H7 (cell line): ENCODE measurements at places on chromosomes 13 and 19. TPM values are rescaled to one million over a fixed set of nuclear protein-coding genes. Genes with fewer than 3 reads are reported as not detected.

GRCh38 chr13:110110783-110111182 lies 196.2 kb downstream of the COL4A1 start:
- DNase-seq: peak; percentile 17

GRCh38 chr19:10871711-10872545 lies 575 bp downstream of the CARM1 start:
- DNase-seq: peak; percentile 82

GRCh38 chr19:38095411-38096308 lies 128.4 kb downstream of the DPF1 start:
- peak; percentile 90 for DNase-seq

DNA sequence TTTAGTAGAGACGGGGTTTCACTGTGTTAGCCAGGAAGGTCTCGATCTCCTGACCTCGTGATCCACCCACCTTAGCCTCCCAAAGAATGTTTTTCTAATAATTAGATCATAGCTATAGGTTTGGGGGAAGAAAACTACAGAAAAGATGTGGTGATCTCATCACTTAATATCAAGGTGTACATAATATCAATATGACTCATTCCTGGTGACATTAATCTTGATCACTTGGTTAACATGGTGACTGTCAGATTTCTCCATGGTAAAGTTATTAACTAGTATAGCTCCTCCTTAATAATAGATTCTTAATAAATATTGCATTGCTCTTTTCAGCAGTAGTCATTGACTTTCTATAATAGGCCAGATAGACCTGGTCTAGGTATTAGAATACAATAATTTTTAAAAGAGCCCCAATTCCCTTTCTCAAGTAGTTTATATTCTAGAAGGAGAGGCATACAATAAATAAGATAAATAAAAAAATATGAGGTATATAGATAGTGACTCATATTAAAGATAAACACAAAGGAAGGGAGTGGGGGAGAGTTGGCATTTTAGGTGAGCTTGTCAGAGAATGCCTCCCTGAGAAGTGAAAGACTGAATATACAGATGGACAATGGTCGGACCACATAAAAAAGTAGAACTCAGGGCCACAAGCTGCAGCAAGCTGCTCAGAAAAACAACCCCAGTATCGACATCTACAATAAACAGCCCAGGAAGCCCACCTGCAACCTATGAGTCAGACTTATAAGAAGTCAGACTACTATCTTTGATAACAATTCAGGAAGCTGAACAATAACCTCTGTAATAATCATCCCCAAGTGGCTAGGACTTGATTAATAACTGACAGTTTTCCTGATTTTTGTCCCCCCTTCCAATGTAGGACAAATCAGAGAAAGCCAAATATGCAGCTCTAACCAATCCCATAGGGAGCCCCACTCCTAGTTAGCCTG lies 210.8 kb downstream of the RFC3 start:
- DNase-seq: no peak

- DNase-seq: no peak
Observed at GRCh38 chr13:33283195-33283911, 2.2 kb downstream of the STARD13 start.

DNA sequence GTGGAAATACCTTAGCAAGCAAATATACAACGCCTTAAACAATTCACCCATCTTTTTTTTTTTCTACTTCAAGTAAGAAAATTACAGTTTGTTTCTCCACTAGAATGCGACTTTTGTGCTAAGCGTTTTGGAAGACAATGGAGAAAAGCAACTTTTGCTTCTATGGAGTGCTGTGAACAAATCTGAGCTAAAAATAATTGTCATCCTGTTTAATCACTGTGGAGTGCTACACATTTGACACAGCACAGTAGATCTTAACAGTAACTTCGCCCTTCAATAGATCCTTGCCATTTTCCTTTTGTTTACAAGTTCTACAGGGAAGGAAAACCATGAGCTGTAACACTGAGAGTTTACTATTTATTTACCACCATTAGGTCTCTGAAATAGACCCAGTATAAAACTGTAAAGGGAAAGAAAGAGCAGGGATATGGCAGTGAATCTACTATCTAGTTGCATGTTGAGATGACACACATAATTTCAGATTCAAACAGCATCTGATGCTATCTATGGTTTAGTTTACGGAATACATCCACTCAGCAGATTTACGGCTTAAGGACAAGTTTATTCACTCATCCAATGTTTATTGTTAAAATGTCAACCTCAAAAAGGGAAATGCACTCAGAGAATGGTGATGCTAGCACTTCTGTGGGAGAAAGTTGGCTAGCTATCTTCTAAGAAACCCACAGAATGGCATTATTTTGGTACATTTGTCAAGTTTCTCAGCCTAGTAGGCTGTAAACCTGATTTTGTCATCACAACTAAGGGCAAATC lies 175.3 kb downstream of the VWA8 start:
- no peak for DNase-seq

DNA sequence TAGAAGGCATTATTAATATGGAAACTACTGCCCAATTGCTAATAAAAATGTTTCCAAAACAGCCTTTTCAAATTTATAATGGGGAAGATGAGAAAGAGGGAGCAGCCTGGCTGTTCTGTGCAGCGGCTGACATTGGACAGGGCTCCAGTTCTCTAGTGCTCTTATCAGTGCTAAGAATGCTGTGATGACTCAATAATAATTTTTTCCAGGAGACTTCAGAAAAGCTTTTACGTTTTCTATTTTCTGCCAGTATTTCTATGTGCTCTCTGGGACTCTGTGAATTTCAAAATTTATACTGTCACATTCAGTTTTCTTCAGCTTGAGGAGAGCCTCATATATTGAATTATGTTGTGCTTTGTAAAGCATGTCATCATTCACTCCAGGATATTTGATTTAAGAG lies 209.6 kb downstream of the VWA8 start:
- no peak for DNase-seq

GRCh38 chr13:42279986-42280385 lies 8.0 kb downstream of the AKAP11 start:
- no peak for DNase-seq

- DNase-seq: peak; percentile 15
Observed at GRCh38 chr13:54637366-54637765, 1608.8 kb downstream of the OLFM4 start.

DNA sequence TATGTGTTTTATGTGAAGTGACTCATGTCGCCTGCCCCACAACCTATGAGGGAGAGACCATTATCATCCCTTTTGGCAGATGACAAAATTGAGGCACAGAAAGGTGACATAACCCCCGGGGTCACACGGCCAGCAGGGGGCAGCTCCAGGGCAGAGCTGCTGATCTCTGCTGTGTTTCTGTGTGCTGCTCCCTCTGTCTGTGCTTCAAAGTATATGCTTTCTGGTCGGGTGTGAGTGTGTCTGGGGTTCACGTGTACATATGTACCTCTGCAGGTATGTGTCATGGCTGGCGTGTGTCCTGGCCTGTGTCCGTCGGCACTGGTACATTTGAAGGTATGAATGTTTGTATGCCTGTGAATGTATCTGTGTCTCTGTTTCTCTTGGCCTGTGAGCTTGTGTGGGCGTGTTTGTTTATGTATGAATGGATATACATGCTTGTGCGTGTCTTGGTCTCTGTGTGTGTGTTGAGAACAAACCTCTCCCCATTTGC lies 7.1 kb downstream of the LIPE start:
- DNase-seq: peak; percentile 91

PLK5 gene
- total RNA-seq: 0.14 and 0.18 TPM in 2 replicates

ZSCAN18 gene
- total RNA-seq: 9.2 and 16.0 TPM in 2 replicates

KCNN4 gene
- total RNA-seq: 0.62 and 1.1 TPM in 2 replicates

SOX1 gene
- total RNA-seq: 0.15 TPM in 1 of 2 replicates, not detected in the other

WDFY2 gene
- total RNA-seq: 5.6 and 13.6 TPM in 2 replicates

ZSCAN5C gene
- not detected in 2 replicates for total RNA-seq

FGF22 gene
- total RNA-seq: not detected in 2 replicates

OR7A5 gene
- not detected in 2 replicates for total RNA-seq

SLITRK6 gene
- total RNA-seq: 0.10 TPM in 1 of 2 replicates, not detected in the other

OPA3 gene
- total RNA-seq: 12.6 and 14.2 TPM in 2 replicates

CATSPERD gene
- total RNA-seq: 0.03 TPM in 1 of 2 replicates, not detected in the other

RNF17 gene
- total RNA-seq: not detected in 2 replicates

IGFL3 gene
- total RNA-seq: not detected in 2 replicates

ODAD3 gene
- total RNA-seq: 0.66 and 1.4 TPM in 2 replicates
